ENCODE measurements at places on chromosomes 11 and 22.

- DNase-seq, result no peak
These were observed 53.1 kb downstream of the GGTLC2 start for GRCh38 chr22:22697377-22698117.

DNA sequence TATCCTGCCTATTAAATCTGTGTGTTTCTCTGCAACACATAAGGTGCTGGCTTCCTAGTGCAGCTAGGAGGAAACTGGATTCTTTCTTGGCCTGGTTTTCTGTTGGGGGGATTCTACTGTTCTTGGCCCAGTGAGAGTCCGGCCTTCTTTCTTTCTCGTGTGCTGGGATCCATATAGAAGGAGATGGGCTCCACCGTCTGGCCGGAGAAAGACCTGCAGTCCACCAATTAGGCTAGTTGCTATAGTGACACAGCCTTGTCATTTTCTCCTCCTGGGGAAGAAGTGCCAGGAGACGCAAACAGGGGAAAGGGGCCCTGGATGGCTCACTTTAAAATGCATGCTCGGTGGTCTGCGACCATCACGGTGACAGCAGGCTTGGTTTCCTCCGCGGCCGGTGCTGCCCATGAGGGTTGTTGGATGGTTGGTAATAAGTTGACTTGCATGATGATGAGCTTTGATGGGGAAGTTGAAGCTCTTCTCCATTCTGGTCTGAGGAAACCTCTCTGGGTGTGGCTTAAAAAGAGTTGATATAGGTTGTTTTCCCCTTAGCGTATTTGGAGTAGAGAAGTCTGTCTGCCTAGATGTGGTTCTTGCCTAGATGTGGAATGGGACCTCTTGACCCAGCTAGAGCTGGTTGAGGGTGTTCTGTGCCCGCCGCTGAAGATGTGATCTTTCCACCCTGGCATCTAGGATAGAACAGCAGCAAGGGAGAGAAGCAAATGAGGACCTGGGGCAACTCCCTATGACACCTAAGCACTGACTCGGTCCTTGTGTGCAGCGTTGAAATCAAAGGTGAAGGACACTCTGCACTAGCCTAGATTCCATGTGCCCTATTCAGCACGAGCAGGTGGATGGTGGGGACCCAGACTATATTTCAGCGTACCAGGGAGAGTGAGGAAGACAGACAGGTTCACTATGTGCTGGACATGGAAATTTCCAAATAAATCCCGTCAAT, 1335.0 kb downstream of the BRD1 start:
- DNase-seq, result no peak

DNA sequence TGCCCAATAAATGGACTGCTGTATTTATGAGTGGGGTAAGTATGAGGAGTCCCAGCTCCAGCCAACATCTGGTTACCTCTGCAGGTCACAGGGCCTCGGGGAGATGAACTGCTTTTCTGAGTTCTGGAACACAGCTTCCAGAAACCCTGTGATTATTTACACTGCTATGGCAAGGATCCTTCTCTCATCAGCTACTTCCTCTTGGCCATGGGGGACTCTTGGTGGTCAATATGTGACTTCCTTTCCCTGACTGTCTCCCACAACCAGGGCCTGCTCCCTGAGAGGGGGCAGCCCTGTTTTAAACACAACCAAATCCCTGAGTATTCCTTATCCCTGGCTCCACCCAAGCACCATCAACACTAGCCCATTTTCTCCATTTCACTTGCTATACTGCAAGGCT, 10.0 kb downstream of the RHOG start:
- DNase-seq, result no peak

GRCh38 chr22:19463491-19464469, 15.2 kb downstream of the UFD1 start:
- DNase-seq, result no peak

- DNase-seq, result no peak
These were observed 18.4 kb upstream of the IL2RB start for GRCh38 chr22:37167981-37168647.
